ENCODE measurements at places on chromosomes 7 and 10.

DNA sequence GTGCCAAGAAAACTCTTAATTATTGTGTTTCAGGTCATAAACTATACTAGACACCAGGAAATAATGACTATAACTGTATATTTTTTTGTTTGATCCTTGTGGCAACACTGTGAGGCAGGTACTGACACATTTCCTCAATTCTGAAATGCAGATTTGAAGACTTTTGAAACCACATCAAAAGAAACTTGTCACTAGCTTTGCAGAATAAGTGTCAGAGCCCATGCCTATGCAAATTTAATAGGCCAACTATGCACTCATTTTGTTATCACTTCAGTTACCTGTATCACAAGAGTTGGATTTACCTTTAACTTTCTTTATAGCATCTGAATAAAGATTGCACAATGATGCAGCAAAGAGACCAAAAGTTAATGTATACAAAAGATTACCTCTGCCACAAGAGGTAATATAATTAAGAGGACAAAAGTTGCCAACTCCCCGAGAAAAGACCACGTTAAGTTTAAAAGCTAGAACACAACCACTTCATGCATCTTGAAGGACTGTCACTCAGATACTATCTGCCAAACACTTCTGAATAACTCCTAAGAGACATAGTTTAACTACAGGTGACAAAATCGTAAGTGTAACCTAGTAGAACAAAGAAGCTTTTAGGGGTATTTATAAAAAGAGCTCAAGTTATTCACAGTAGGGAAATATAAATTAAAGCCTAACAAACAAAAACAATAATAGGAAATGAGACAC lies 80.5 kb downstream of the ELAPOR2 start:
- no peak for DNase-seq

DNA sequence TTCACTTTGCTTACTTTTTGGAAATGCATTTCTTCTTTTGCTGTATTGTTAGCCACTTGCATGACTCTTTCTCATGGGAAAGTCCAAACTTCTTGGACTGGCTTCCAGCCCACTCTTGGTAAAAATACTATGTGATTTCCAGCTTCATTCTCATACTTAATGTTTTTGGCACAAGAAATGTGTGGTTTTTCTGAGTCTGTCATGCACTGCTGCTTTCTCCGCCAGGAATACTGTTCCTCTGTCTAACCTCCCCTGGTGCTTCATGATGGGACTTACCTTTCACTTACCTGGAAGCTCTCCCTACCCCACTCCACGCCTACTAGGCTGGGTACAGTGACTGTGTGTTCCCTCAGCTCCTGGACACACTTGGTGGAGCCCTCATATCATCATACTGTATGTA lies 18.7 kb downstream of the MGAM2 start:
- DNase-seq, result no peak

GRCh38 chr7:67870396-67870795 lies 873.8 kb downstream of the TYW1 start:
- no peak for DNase-seq

DNA sequence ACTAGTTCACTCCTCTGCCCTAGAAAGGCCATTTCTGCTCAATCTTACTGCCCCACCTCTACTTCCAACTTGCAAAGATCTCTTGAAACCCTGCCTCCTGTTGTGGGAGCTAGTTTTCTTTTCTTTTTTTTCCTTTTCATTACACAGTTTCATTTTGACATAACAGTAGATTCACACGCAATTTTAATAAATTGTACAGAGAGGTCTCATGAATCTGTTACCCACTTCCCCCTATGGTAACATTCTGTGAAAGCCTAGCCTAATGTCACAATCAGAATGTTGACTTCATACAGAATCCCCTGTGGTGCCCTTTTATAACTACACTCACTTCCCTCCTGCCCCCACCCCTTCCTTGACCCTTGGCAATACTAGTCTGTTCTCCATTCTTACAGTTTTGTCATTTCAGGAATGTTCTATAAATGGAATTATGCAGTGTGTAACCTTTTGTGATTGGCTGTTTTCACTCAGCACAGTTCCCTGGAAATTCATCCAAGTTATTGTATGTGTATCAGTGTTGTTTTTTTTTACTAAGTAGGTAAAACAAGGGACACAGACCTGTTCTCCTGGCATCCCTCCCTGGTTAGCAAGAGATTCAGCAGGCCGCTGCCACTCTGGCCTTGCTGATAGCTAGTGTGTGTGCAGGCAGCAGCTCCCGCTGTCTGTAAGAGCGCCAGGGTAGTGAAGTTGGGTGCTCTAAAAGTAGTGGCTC lies 21.5 kb downstream of the CHST3 start:
- DNase-seq, result no peak

- DNase-seq, result no peak
Observed at GRCh38 chr7:137985897-137986251, 16.0 kb downstream of the CREB3L2 start.

GRCh38 chr10:15505329-15505728 lies 134.2 kb upstream of the FAM171A1 start:
- no peak for DNase-seq

- no peak for DNase-seq
Observed at GRCh38 chr7:151439855-151440798, at the start of gene CRYGN. TSS of gene CRYGN (minus strand) at chr7:151440141. CDS start at chr7:151439917, 224 bp downstream.

DNA sequence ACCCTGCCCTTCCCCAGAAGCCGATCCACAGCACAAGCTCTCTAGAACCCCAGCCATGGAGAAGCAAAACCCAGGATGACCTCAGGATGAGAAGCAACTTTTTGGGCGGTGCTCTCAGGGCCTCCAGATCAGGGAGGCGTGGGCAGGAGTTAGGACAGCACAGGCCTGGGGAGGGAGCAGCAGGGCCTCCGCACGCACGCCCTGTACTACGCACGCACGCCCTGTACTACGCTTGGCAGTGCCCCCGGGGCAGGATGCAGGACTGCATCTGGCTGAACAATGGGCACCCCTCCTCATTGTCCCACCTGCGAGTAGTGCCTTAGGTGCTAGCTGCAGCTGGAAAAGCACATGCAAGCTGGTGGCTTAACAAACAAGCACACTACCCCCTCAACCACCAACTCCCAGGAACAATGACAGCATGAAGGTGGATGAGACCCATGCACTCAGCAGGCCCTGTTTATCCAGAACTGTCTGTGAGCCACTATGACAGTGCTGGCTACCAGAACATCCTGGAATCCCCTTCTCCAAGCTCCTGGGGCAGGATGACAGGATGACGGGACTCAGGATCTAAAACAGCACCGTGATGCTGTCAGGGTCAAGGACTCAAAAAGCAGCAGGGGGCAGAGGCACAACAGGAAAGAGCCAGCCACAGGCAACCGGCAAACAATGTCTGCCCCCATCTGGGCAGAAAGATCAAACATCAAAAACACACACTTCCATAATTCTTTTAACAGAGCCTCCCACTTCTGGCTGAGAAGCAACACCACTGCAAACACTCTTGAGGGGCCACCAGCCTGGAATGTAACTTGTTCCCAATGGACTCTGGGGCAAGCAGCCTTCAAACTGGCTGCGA lies 11.8 kb downstream of the PODXL start:
- no peak for DNase-seq

- DNase-seq, result no peak
Observed at GRCh38 chr7:128309124-128309523, 34.6 kb downstream of the RBM28 start.
